ENCODE measurements at places on chromosomes 4 and X.

DNA sequence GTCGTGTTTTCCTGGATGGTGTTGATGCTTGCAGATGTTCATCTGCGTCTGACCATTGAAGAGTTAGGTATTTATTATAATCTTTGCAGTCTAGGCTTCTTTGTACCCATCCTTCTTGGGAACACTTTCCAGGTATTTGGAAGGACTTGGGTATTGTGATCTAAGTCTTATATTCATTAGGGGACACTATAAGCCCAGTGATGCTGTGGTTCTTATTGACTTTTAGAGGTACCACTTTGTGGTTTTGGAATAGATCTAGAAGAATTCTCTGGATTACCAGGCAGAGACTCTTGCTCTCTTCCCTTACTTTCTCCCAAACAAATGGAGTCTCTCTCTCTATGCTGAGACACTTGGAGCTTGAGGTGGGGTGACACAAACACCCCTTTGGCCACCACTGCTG lies 41.6 kb downstream of the AFM start:
- no peak for DNase-seq

DNA sequence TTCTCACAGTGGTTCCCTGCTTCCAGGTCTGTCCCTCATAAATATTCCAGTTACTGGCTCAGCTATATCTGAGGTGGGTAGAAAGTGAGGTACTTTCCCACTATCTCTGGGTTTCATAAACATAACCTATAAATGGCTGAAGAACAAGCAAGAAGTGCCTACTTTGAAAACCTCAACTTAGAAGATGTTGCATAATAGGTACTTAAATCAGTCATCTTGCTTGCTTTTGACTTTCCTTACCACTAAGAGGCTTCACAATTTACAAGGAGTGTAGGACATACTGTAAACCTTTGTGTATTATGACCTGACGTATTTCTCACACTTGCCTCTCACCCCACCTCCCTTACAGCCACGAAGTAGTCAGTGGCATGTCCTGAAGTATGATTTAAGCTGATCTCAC lies 145.9 kb downstream of the PCDH19 start:
- no peak for DNase-seq

DNA sequence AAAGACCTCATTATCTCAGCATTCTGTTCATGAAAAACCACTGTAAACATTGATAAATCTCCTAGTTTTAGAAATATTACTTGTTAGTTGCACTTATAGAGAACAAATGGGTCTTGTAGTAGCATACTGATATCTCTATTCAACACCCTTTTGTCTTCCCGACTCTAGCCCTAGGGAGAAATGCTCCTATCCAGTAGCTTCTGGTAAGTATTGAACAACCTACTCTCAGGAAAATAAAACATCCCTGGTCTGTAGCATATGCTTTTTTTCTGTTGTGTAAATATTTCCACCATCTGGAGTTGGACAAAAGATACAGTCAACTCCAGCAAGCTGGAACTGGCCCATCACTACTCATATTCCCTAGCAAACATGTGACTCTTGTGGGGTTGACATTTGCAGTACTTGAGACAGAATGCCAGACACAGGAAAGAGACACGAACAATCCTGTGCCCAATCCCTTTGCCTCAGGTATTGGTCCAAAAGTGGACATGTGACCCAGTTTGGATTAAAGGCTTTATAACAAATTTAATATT lies 188.2 kb downstream of the GC start:
- no peak for DNase-seq

DNA sequence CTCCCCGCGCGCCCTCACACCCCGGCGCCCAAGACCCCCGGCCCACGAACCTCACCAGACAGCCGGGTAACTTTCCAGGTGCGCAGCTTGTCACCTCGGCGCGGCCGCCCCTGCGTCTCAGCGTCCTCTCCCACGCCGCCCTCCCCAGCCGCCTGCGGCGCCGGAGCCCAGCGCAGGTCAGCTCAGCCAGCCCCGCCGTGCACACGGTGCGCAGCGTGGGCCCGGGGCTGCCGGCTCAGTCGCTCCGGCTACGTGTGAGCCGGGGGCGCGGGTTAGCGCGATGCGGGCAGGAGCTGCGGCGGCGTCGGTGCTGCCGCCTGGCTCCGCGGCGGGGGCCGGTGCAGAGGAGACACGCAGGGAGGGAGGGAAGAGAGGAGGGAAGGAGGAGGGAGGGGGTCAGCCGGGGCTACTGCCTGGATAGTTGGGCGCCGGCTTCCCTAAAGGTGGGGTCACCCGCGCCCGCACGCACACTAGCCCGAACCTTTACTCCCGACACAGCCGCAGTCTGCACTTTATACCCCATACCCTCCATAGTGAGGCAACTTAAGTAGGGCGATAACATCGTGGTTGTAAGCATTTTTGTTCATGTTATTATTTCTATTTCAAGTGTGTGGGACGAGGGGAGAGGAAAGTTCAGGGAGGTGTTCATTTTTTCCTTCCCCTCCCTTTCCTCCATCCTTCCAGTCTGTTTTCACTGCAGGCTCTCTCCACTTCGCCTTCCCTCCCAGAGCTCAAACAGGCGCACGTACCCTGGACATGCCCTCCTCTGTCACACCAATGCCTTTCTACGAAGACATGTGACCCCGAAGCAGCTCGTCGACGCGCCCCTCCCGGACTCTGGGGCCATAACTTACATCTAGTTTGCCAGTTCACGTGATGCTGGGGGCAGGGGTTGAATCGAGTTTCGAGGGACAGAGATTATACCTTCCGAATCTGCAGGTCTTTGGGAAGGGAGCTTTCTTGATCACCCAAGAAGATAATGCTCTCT lies at the start of gene PRKG2:
Gene PRKG2, minus strand, starts transcription at position 342 of the 988 bp plus-strand sequence. CDS start 10,175 bp downstream, outside the sequence.
- DNase-seq: no peak

DNA sequence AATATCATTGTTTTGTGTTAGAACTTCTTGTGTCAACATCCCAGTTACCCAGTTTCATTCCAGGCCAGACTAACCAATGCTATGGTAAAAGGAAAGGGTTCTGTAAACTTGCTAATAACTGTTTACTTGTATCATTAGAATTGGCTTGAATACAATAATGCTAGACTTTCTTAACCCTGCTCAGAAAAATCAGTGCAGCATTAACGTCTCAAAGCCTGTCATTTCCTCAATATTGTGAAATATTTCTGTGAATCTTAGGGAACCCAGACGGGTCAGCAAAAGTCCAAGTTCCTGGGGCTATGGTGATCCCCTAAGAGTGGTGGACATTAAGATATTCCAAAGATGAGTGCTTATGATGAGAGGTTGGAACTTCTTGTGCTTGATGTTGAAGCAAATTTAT lies 541.2 kb upstream of the MAGEB18 start:
- DNase-seq: no peak

- DNase-seq: no peak
Observed at GRCh38 chr4:100286636-100287035, 96.4 kb upstream of the DDIT4L start.

DNA sequence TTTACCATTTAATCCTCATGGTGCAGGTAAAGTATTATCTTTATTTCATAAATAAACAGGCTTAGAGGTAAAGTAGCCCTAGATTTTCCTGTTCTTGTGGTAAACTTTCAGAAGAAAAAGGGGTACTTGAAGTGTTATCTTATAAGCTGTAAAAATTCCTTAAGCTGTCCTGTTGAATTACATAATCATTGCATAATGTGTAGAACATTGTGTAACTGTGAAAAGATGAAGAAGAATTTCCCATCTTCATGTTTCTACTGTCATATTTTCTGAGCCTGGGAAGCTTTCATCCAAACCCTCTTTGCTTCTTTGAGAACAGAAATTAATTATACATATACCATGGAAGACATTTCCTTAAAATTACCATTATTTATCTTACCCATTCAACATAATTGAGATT lies 90.5 kb downstream of the ELOVL6 start:
- no peak for DNase-seq

DNA sequence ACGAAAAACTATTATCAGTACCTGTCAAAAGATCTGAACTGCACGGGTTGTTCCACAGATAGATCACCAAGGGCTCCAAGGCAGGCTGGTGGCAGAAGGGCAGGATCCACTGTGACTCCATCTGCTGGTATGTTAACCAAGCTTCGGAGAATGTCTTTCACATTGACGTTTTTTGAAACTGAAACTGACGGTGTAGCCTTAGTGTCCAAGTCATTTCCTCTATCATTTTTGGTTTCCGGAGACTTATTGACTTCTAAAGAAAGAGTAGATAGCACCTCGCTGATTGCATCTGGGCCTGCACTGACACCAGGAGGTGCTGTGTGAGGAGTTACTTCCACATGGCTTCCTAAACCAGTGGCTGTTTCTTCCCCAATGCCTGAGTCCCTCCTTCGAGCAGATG lies 186.9 kb downstream of the LRBA start:
- DNase-seq: peak; percentile 48

DNA sequence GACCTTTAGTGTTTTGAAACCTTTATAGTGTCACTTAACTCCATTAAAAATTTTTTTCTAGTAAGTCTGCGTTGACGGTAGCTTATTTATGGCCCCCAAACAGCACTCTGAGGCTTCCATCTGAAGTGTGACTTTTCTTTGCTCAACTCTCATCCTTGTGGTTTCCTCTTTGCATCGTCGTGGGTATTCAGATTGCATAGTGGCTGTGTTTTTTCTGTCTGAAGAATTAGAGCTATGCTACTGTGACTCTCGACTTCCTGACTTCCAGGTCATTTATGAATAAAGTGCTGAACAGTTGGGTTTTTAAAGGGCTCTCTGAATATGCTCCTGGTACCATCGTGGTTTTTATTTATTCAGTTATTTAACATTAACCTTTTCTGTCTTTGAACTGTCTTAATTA lies 44.9 kb downstream of the JADE1 start:
- no peak for DNase-seq

Data from stimulated activated naive CD4-positive, alpha-beta T cell treated with Interleukin-2 at 50 U/mL for 16 hours (primary cell).